Activated CD8-positive, alpha-beta memory T cell treated with anti-CD3 and anti-CD28 coated beads, Interleukin-2, amount 10 ng/mL, durations not matched to agents 7 days and 5 days (primary cell): ENCODE measurements at places on chromosomes 2 and 18.

- no peak for DNase-seq
Observed at GRCh38 chr2:219644801-219645480, 17.5 kb downstream of the SLC4A3 start.

- DNase-seq: no peak
Observed at GRCh38 chr18:44156126-44156525, 524.6 kb upstream of the SETBP1 start.

GRCh38 chr2:217286833-217287232 lies 427.0 kb upstream of the TNP1 start:
- no peak for DNase-seq

- no peak for DNase-seq
Observed at GRCh38 chr2:160555420-160556071, 61.9 kb upstream of the RBMS1 start.

GRCh38 chr2:226877491-226877890 lies 41.6 kb downstream of the RHBDD1 start:
- no peak for DNase-seq

DNA sequence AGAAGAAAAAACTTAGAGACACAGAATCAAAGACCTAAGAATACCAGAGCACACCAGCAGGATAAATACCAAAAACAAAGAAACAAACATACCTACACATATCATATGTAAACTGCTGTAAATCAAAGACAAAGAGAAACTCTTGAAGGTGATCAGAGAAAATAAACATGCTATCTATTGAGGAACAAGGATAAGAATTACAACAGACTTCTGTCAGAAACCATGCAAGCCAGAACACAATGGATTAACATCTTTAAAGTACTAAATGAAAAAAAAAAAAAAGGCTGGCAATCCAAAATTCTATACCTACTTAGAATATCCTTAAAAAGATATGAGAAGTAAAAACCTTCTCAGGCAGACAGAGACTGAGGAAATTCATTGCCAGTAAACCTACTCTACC lies 51.6 kb upstream of the MGAT4A start:
- no peak for DNase-seq

- DNase-seq: no peak
Observed at GRCh38 chr2:132873738-132874137, 203.7 kb upstream of the LYPD1 start.

DNA sequence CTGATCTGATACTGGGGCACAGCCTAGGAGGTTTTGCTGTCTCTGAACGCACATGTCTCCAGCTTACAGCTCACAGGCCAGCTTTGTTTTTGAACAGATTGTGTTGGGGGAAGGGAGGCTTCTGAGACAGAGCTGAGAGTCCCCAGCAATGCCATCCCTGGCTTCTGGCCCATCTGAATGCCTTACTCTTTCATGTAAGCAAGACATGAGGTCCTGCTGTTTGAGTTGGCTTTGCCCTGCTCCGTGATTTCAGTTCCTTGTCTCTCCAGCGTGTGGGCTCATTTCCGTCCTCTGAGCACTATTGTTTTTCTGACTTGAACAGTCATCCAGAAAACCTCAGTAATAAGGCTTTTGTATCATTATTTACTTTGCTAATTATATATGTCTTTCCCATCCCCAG lies 194.9 kb upstream of the TNP1 start:
- DNase-seq: no peak
